CD8-positive, alpha-beta memory T cell (primary cell): ENCODE measurements at places on chromosomes 3 and 15.

DNA sequence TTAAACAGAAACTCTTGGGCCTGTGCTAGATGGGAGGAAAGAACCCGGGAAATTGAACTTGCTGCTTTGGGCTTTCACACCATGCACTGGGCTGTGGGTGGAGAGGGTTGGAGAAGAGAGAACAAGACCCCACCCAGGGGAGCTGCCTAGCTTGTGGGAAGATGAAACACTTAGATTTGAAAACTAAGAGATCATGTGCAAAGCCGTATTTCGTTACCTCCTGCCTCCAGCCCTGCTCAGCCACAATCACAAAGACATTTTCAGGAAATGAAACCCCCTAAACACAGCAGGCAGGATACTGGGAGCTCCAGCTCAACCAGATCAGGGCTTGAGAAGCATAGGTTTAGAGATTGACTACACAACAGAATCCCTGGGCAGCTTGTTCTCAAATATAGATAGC, 183.0 kb upstream of the C2CD4B start:
- DNase-seq: no peak
- no peaks in the 10 kb centered on the region for H3K36me3 ChIP-seq
- no peaks in the 10 kb centered on the region for H3K4me1 ChIP-seq
- H3K4me3 ChIP-seq: no peak overlapping the region

- no peak overlapping the region for H3K4me3 ChIP-seq
- H3K27me3 ChIP-seq: no peaks in the 10 kb centered on the region
- no peaks in the 10 kb centered on the region for H3K36me3 ChIP-seq
- DNase-seq: no peak
- H3K27ac ChIP-seq: no peak overlapping the region
Observed at GRCh38 chr3:87766721-87767120, 292.1 kb downstream of the CGGBP1 start.

DNA sequence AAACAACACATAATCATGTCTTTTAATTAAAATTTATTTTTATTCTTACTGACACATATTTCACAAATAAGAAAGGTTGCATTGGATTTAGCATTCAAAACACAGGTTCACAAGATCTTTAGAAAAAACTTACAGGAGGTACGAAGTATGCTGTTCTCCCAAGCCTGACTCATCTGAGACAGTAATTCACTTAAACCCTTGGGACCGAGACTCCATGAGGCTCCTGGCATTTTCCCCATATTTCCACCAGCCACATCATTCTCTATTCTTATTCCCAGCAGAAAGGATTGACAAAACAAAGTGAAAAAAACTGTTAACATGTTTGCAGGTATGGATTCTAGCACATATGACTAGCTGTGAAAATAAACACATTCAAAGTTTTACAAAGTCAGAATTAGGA, 52.6 kb downstream of the CNTN3 start:
- no peaks in the 10 kb centered on the region for H3K4me1 ChIP-seq
- no peak overlapping the region for H3K4me3 ChIP-seq
- H3K27me3 ChIP-seq: no peaks in the 10 kb centered on the region

DNA sequence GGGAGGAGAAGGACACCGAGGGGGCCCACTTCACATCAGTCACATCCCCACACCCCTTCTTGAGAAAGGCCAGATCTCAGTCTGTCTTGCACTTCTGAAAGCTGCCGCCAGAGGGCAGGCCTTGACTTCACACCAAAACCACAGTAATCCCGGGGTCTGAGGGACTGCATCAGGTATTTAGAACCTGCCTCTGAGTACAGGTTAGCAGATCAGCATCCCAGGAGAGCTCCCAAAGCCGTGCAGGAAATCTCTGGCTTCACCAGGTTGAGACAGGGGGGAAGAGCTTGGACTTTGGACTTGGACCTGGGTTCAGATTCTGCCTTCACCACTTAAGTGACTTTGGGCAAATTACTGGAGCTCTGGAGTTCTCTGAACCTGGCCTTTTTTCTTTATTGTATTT, 50.3 kb downstream of the LHFPL4 start:
- H3K27ac ChIP-seq: no peak overlapping the region
- no peak overlapping the region for H3K4me3 ChIP-seq
- DNase-seq: peak; percentile 50
- peaks cover 10% of the 10 kb centered on the region for H3K4me1 ChIP-seq
- no peaks in the 10 kb centered on the region for H3K36me3 ChIP-seq

GRCh38 chr3:148203297-148204010, 494.2 kb upstream of the AGTR1 start:
- no peak for DNase-seq
- H3K27me3 ChIP-seq: no peaks in the 10 kb centered on the region
- no peak overlapping the region for H3K4me3 ChIP-seq
- no peak overlapping the region for H3K27ac ChIP-seq

DNA sequence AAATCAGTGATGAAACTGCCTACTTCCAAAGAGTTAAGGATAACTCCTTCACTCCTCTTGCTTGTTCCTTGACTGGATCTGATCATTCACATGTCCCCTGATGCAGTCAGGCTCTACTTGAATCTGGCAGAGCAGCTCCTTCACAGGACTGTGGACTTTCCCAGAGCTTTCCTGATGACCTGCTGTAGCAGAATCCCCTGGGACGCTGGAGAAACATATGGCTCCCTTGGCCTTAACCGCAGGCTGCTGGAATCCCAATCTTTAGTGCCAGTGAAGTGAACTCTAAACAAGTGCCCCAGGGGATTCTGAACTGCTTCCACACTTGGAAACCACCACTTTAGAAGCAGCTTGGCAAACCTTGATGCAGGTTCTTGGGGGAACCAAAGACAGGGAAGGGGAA, 217.8 kb downstream of the CHST2 start:
- H3K27me3 ChIP-seq: no peaks in the 10 kb centered on the region
- DNase-seq: no peak
- H3K27ac ChIP-seq: no peak overlapping the region
- no peak overlapping the region for H3K4me3 ChIP-seq

GRCh38 chr3:53161450-53161819, 426 bp downstream of the PRKCD start:
- peak overlapping the region; percentile 61 for H3K27ac ChIP-seq
- peaks cover 25% of the 10 kb centered on the region for H3K4me1 ChIP-seq
- DNase-seq: no peak
- peak overlapping the region; percentile 66 for H3K4me3 ChIP-seq

- no peak for DNase-seq
- no peak overlapping the region for H3K27ac ChIP-seq
- H3K27me3 ChIP-seq: no peaks in the 10 kb centered on the region
- H3K4me1 ChIP-seq: no peaks in the 10 kb centered on the region
Observed at GRCh38 chr3:80017369-80017768, 249.6 kb upstream of the ROBO1 start.

DNA sequence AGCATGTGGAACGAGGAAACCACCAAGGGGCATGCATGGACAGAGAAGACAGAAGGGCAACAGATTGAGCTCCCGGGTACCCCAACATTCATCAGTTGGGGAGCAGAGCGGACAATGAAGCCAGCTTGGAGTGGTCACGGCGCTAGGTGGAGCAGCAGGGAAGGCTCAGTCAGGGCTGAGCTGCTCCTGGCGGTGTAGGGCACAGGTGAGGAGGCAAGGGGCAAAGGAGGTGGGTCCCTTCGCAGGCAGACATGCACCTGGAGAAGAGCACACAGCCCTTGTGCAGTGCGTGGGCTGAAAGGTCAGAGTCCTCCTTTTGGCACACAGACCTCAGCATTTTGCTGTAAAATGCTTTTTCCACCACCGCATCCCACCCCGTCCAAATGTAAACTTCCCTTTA, 90.0 kb upstream of the SLC6A6 start:
- H3K4me1 ChIP-seq: no peaks in the 10 kb centered on the region
- H3K4me3 ChIP-seq: no peak overlapping the region
- H3K27me3 ChIP-seq: peaks cover 5% of the 10 kb centered on the region
- no peak for DNase-seq

DNA sequence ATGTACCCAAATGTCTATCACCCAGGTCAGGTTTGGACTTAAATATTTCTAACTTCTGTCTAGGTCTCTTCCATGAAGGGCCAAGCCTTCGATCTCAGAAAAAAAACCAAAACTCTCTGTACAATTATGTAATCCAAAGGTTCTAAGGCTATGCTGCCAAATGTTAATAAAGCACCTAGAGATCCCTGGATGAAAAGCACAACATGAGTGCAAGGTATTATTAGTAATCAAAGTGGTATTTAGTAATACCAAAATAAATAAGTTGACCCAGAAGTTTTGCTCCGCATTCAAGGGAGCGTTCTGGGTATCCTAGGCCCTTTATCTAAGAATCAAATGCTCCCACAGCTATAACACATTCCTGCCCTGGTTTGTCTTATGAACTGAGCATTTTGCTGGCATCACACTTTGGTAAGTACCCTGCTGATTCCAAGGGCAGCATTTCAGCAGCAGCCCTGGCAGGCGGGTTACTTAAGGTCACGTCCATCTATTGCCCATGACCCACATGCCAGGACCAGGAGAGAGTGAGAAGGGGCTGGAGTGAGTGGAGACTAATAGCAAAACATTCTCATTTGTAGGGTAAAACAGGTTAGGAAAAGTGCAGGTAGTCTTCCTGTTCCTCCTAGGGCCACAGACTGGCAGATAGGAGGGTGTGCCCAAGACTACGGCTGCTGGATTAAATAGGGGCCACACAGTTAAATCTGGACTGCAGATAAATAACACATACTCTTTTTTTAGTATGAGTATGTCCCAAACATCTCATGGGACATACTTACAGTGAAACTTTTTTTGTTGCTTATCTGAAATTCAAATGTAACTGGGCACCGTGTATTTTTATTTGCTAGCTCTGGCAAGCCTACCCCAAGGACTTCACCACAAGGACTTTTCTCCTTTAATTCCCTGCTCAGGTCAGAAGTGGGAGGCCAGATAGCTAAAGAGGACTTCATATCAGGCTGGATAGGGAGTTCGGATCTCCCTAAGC, 76.0 kb upstream of the SNRK start:
- no peak for DNase-seq
- H3K27me3 ChIP-seq: no peaks in the 10 kb centered on the region
- no peaks in the 10 kb centered on the region for H3K4me1 ChIP-seq
- H3K36me3 ChIP-seq: no peaks in the 10 kb centered on the region

DNA sequence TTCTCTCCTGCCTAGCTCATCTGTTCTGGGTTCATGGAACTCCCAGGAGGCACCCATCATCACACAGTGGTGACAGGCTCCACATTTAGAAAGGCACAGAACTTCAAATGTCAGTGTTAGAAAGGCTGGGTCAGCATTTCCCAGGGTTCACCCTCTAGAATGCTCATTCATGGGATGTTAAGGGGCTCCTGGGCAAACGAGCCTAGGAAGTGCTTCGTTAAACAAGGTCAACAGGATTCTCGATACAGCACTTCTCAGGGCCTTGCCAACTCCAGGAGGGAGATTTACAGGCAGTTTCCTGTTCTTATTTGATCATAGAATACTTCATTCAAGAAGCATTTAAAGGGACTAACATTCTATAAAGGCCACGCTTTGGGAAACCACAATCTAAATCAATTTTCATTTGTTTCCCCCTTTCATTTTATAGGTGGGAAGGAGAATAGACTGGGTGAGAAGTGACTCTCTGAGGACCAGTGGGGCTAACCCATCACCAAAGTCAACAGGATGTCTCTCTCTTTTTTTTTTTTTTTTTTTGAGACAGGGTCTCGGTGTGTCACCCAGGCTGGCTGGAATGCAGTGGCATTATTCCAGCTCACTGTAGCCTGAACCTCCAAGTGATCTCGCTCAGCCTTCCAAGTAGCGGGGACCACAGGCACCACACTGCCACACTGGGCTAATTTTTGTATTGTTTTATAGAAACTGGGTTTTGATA, 14.3 kb downstream of the IGDCC4 start:
- H3K27me3 ChIP-seq: peaks cover 4% of the 10 kb centered on the region
- H3K27ac ChIP-seq: no peak overlapping the region
- no peak for DNase-seq
- no peaks in the 10 kb centered on the region for H3K4me1 ChIP-seq
- H3K4me3 ChIP-seq: no peak overlapping the region

GRCh38 chr3:157626817-157627216, 123.6 kb upstream of the VEPH1 start:
- DNase-seq: no peak
- H3K27ac ChIP-seq: no peak overlapping the region
- no peaks in the 10 kb centered on the region for H3K4me1 ChIP-seq
- no peak overlapping the region for H3K4me3 ChIP-seq

DNA sequence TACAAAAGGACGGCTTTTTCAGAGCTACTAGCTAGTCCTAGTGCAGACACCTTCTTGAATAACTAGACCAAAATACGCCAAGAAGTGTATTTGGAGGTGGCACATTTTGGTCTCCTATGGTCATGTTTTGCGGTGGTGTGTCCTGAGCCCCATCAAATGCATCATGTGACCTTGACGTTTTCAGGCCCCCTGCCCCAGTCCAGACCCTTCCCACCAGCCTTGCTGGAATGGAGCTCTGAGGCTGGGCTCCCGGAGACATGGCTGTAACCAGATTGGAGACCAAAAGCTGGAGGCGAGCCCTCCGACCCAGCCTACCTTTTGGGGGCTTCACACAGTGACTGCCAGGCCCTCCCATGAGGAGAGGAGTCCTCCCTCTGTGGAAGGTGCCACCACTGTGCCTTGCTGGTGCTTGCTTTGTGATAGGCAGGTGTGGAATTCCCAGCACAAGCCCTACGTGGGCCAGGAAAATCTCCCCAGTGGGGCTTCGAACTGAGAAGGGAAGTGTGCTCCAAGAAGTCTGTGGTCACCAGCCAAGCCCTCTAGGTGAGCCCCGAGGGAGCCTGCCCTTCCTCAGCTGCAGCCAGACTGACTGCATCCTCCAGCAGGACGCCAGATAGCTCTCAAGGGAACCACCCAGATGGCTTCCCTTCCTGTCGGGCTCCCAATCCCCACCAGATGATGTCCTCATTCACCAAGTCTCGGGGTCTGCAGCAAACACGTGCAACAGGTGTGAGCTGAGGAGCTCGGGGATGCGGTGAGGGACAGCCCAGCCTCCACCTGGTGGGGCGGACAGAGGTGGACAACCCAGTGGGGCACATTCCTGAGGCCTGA, 126.2 kb downstream of the ASB7 start:
- no peak overlapping the region for H3K27ac ChIP-seq
- no peaks in the 10 kb centered on the region for H3K27me3 ChIP-seq
- no peaks in the 10 kb centered on the region for H3K4me1 ChIP-seq
- no peak for DNase-seq
- H3K36me3 ChIP-seq: no peaks in the 10 kb centered on the region
- no peak overlapping the region for H3K4me3 ChIP-seq

DNA sequence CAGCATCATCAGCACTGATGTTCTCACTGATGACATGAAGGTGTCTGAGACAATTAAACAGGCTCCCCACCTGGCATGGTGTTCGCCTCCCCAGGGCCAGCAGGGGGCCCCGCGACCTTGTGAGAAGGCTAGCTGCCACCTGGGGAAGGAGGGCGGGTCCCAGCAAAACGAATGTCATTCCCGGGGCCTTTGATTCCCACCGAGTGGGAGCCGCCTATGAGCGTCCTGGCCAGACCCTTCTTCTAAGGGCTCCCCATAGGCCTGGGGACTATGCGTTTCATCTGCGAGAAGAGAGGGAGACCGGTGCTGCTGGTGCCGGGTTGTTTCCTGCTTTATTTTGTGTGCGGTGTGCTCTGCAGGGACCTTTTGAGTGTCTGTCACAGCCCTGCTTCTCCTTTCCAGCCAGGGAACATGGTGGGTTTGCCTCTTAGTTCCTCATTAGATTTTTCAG, 20.5 kb upstream of the MINDY4B start:
- no peak overlapping the region for H3K4me3 ChIP-seq
- H3K27ac ChIP-seq: no peak overlapping the region
- DNase-seq: peak; percentile 19
- no peaks in the 10 kb centered on the region for H3K27me3 ChIP-seq
- no peaks in the 10 kb centered on the region for H3K4me1 ChIP-seq

GRCh38 chr3:98240131-98240530, 23.9 kb upstream of the OR5H6 start:
- H3K36me3 ChIP-seq: no peaks in the 10 kb centered on the region
- H3K27me3 ChIP-seq: no peaks in the 10 kb centered on the region
- DNase-seq: no peak
- H3K4me3 ChIP-seq: no peak overlapping the region
- H3K27ac ChIP-seq: no peak overlapping the region
